ENCODE measurements at places on chromosomes 13 and 19.

GRCh38 chr19:31500197-31500830 is 151.1 kb upstream of the TSHZ3 start:
- no peak for DNase-seq

- DNase-seq = peak; percentile 35
Measured at GRCh38 chr19:8363803-8364771, at the start of gene ANGPTL4. Gene ANGPTL4, plus strand, starts transcription at chr19:8364155. Its CDS starts 167 bp downstream, at chr19:8364322.

DNA sequence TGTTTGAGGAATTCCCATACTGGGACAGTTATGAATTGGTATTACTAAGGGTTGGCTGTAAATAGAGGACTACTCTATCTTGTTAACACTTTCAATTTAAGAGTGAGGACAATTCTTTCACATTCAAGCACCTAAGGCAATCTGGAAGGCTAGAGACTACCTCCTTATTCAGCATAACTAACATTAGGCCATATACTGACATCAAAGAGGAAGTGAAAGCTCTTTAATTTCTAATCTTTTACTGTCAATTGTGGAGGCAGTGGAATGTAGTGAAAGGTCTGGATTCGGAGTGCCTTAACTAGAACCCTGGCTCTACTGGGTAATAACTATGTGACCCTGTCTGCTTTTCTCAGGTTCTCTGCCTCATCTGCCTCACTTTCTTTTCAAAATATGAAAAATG is 134.0 kb downstream of the UFM1 start:
- no peak for DNase-seq

GRCh38 chr19:46191356-46191755 is 38.2 kb upstream of the IGFL1 start:
- DNase-seq = no peak

Data from NCI-H1417 (cell line).